ENCODE measurements at places on chromosomes 4 and X.

DNA sequence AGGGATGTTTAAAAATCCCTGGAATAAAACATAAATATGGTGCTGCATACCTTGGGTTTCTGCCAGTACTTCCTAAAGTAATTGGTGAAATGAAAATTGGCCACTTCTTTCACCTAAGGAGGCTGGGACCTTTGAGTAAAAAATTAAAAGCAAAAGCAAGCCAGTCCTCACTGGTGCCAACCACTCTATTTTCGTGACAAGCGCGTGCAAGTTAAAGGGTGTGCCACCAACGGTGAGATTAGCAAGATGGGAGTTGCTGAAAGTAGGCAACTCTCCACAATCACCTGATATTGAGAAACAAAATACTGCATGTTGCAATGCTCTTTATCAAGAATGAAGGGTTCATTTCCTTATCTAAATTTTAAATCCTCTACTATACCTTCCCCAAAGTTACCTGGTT lies 19.7 kb upstream of the RTL9 start:
- DNase-seq = no peak

GRCh38 chrX:128676651-128677050 lies 624.4 kb upstream of the ACTRT1 start:
- no peak for DNase-seq

GRCh38 chrX:318739-319578 lies at the start of gene GTPBP6:
TSS of gene GTPBP6 (minus strand) at chrX:318796. CDS start at chrX:318787, 9 bp downstream.
- DNase-seq = peak; percentile 81

- no peak for DNase-seq
These were observed 204.3 kb upstream of the EMCN start for GRCh38 chr4:100722133-100722532.

DNA sequence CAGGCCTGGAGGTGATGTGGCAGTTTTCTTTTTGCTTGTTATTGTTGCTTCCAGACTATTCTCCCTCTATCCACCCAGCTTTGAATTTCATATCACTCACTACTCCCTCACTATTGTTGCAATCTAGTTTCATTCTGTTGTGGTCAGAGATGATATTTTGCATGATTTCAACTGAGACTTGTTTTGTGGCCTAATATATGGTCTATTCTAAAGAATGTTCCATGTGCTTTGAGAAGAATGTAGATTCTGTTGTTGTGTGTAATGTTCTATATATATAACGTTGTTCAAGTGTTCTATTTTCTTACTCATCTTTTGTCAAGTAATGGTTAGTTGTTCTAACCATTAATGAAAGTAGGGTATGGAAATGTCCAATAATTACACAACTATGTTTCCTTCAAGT lies 59.0 kb downstream of the THOC2 start:
- DNase-seq = no peak

Data from Panc1 (cell line).